Stimulated activated naive CD4-positive, alpha-beta T cell treated with Interleukin-2 at 50 U/mL for 16 hours (primary cell): ENCODE measurements at places on chromosomes 1 and 21.

DNA sequence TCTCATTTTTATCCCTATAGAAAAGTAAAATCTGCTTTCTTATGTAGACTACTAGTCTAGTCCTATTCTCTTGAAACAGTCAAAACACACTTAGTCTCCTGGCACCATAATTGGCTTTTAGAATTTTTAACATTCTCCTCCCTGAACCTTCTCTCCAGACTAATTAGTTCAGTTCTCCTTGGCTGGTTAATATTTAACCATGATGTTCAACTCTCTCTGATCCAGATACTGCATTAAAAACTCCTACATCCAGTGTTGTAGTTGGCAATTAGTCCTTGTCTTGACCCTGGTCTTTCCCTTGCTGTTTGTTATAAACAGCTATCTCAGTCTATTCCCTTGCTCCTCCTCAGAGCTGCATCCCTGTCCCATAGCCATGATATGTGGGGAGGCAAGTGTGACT, 422.9 kb upstream of the BEND5 start:
- DNase-seq, result no peak

DNA sequence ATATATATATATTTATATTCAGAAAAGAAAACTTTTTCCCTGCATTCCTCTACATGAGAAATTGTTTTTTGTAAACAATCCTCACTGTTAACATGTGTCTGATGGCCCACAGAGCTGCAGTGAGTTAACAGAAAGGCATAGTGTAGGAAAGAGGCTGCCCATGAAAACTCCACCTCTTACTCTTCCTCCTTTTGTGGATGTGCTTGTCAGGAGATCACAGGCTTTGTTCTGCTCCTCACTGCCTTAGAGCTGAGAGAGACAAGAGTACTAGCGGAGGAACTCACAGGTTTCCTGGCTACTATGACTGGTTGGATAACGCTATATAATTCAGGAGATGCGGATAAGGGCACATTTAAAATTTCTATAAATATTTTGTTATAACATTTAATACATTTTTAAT, 200.6 kb downstream of the BRINP3 start:
- no peak for DNase-seq

- peak; percentile 1 for DNase-seq
These were observed 47.8 kb downstream of the SELENOF start for GRCh38 chr1:86865973-86866637.

DNA sequence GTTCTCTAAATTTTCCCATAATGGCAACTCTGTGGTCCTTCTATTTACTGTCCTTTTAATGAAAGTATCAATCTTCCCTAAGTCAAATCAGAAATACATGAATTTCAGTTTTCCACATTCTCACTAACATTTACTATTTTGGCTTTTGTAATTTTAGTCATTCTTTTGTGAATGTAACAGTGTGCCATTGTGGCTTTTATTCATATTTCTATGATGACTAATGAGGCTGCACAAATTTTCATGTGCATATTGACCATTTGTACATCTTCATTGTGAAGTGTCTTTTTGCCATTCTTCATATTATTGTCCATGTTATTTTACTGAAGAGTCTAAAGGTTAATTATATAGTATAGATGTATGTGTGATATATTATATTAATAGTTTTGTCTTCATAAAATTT, 431.0 kb upstream of the BRINP3 start:
- DNase-seq, result no peak

GRCh38 chr1:229190057-229190575, 80.8 kb upstream of the RAB4A start:
- no peak for DNase-seq

- DNase-seq, result no peak
These were observed 9.0 kb downstream of the NT5C1A start for GRCh38 chr1:39662861-39663260.

GRCh38 chr21:23695443-23695842, 1911.8 kb downstream of the MRPL39 start:
- no peak for DNase-seq

DNA sequence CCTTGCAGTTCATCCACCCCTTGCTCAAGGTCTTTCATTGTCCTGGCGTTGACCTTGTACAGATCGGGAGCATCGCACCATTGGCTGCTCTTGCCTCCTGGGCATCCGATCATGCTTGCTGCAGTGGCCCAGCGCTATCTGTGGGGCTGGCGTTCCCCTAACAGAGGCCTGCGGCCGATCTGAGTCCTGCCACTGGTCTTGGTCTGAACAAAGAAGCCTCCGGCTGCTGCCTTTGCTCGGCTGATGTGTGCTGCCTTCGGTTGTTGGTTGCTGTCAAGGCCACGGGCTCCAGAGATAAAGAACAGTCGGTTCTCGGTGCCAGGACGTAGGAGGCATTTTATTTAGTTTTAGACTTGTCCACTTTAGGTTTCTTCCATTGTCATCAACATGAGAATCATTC, 39.0 kb downstream of the PCNT start:
- DNase-seq, result no peak

GRCh38 chr1:36390411-36390810, 4.7 kb upstream of the STK40 start:
- DNase-seq, result no peak

- DNase-seq, result no peak
These were observed 12.0 kb upstream of the DUSP12 start for GRCh38 chr1:161737625-161738024.

GRCh38 chr1:96364576-96364975, 357.0 kb upstream of the PTBP2 start:
- no peak for DNase-seq

DNA sequence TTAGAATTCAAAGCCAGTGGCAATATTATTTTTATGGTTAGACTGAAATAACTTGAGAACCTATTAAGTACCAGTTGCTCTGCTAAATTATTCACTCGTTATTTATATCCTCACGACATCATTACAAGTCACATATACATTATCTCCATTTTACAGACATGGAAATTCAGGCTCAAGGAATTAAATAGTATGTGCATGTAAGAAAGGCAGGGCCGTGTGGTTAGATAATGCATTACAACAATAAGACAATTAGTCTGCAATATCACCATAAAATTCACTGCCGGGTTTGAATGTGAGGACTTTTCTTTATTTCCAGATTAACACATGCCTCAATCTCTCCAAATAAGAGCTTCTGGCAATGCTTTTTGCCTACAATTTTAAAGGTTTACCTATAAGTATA, 523.4 kb downstream of the PTBP2 start:
- DNase-seq, result no peak

DNA sequence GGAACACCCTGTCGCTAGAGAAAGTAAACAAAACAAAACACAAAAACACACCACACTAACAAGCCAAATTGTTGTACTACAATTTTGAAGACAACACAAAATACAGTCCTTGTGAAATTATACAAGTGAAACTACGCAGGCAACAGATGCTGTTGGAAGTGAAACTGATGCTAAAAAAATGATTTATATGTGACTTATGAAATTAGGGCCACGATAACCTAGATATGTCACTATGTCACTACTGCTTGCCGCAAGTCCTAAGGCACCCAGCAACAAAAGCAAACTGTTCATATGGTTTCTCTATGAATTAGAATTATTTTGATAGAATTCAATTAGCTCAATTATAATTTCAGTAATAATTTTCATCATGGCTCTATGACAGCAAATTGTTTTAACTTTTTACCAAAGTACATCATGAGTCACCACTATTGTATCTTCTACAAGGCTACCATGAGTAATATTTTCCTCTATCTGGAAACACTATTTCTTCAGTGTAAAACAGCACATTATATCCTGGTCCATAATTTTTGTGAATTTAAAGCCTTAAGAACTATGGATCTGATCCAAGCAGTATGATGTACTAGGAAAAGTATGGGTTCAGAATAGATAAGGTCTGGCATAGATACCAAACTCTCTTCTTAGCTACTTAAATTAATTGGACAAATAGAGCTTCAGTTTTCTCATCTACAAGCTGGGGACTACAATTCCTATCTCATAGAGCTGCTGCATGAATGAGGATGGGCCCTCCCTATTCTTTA, 216.3 kb downstream of the COL11A1 start:
- no peak for DNase-seq

GRCh38 chr1:23574265-23574754, 15.0 kb upstream of the ID3 start:
- DNase-seq, result no peak

GRCh38 chr1:226624526-226624925, 76.0 kb downstream of the STUM start:
- no peak for DNase-seq

GRCh38 chr1:62608905-62609304, 11.6 kb downstream of the ANGPTL3 start:
- DNase-seq, result no peak

GRCh38 chr1:22327411-22327810, 124.2 kb upstream of the ZBTB40 start:
- no peak for DNase-seq
